CD4-positive, alpha-beta T cell (primary cell): ENCODE measurements at places on chromosomes 7 and 10.

DNA sequence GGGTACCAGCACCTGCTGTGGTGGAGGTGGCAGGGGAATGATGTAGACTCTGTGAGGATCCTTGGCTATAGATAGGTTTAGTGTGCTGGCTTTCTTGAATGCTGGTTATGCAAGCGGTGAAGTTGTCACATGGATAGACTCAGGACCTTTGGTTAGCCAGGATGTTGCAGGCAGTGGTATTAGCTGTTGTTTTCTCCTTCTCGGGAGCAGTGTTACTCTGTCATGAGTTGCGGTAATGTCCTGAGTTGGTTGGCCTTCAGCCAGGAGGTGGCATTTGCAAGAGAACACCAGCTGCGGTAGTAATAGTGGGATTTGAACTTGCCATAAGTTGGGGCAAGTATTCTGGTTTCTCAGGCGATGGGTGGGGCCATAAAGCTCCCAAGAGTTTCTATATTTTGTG is 10.8 kb downstream of the AGK start:
- DNase-seq: no peak

GRCh38 chr10:63429281-63429680 is 36.5 kb downstream of the JMJD1C start:
- no peak for DNase-seq

GRCh38 chr7:86212976-86213375 is 430.7 kb upstream of the GRM3 start:
- DNase-seq: no peak

DNA sequence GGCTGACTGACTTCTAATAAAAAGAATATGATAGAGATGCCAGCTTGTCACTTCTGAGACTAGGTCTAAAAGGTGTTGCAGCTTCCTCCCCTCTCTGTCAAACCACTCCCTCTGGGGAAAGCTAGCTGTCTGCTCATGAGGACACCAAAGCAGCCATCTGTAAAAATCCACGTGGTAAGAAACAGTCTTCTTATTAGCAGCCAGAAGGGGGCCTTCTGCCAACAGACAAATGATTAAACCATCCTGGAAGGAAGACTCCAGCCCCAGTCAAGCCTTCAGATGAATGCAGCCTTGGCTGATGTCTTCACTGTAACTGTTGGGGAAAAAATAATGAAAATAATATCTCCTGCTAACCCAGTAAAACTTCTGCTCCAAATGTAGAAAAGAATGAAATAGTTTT is 41.9 kb upstream of the DAGLB start:
- no peak for DNase-seq

DNA sequence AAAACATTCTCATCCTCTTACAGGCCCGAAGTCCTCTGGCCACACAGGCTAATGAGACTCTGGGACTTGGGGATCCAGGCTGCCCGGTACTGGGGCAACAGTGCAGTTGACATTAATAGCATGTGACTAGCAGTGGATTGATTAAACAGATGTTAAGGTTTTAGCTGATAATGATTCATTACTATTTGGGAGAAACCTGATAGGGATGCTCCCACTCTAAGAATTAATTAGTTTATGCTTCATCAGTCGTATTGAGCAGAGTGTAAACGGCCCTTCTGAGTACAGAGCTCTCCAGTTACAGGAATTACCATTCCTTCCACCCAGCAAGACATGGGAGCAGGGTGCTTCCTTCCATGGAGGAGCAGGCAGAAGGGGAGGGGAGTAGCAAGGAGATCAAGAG is 82.7 kb downstream of the RPS24 start:
- DNase-seq: no peak

DNA sequence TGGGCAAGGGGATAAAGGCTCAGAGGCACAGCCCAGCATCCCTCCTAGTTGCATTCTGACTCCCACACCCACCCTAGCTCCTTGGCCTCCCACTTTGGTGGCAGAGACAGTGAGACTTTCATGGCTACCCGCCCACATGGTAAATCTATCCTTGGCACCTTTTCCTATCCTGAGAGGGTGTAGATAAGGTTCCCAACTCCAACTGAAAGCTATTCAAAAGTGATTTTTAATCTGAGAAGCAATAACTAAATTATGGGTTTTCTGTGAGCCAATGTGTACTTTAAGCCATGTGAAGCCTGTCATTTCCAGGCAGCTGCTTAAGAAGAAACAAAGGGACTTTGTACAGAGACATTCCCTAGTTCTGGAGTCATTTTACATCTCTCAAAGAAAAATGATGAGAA is 9.1 kb downstream of the LAMB1 start:
- no peak for DNase-seq

GRCh38 chr7:209906-210305 is 17.5 kb downstream of the FAM20C start:
- DNase-seq: no peak

DNA sequence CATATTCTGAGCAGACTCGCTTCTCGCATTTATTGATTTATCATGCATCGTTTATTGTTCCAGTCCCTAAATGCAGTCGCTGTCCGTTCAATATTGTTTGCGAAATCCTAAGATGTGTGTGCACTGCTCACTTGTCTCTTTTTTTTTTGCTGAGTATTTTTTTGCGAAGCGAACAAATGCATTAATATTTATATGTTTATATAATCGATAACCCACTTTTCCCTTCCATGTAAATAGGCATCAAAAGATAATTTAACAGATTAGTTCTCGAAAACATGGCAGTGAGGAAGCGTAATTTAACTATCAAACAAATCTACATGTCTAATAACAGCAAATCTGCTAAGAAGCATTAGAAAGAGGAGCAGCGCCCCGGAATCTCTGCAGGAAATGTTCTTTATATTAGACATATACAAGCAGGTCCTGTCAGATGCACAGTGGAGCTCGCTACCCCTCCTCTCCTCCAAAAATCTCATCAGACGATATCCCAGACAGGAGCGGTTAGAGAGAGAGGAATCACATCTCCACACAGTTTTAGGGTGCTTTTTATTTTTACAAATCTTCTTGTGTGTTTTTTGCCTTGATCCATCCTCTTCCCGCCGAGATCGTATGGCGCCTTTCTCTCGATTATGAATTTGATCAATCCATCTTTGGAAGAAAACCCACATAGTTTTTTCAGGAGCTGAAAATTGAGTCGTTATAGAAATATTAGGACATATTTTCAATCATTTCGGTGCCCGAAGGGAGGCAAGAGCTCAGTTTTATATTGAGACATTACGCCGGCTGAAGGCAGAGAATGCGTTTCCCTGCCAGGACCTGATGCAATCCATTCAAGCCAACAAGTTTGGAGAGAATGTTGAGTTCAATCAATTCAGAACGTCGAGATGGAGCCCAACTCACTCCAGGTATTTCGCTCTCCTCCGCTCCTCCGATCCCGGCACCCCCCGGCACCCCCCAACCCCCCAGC is at the start of gene ARID5B:
Gene ARID5B (plus strand): TSS at position 871 of the 964 bp plus-strand sequence. CDS start 11 bp downstream, at position 882.
- peak; percentile 29 for DNase-seq

DNA sequence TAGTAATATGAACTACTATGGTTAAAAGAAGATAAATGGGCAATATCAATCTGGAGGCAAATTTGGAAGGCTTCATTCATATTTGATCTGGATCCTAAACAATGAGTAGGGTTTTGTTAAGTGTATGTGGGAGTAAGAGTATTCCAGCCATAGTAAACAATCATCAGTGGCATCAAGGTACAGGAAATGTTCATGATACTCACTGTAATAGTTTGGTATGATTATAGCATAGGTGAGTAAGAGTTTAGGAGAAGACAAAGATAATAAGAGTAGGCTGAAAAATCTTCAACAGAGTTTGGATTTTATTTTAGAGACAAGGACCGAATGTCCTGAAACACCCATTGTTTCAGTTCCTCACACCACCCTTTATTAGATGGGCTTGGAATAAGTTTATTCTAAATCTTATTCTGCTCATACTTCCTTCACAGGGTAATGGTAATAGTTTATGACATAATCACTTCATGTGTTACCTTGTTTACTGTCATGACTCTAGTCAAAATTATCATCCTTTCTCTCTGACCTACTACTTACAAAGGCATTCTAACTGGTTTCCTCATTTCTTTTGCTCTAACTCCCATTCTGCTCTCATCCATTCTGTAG is 38.9 kb downstream of the BRAF start:
- DNase-seq: no peak

GRCh38 chr7:157058701-157059100 is 48.2 kb upstream of the MNX1 start:
- no peak for DNase-seq

DNA sequence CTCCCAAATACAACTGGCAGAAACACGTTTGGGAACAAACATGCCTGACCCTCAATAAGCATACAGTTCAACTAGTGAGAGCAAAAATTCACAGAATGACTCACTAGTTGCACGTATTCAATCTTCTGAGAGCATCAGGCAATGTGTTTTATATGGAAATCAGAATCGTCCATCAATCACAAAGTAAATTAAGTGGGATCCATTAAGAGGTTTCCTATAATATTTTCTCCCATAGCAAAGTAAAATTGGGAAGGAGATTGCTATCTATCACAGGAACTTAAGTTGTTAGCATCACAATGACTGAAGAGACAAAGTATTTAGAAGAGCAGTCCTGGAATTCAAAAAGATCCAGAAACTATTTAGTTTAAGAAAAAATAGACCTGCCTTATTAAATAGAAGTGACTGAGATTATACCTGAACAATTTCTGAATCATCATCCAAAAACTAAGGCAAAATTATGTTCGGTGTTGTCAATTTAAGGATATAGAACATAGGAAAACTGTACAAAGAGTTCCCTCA is 28.3 kb downstream of the INHBA start:
- no peak for DNase-seq

DNA sequence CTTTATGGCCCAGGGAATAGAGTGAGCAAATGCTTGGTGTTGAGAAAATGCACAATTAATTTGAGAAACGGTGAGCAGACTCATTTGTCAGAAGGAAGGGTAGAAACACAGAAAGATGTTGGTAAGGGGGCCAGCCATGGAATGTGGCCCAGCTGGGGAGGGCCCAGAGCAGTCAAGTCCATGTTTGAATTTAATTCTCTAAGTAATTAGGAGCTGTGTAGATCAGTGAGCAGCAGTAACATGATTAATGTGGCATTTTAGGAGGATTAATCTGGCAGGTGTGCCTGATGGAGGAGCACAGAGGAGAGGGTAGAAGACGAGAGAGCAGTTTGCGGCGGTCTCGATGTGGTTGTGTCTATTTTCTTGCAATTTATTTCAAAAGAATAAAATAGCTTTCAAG is 218.7 kb downstream of the FRMD4A start:
- DNase-seq: no peak

DNA sequence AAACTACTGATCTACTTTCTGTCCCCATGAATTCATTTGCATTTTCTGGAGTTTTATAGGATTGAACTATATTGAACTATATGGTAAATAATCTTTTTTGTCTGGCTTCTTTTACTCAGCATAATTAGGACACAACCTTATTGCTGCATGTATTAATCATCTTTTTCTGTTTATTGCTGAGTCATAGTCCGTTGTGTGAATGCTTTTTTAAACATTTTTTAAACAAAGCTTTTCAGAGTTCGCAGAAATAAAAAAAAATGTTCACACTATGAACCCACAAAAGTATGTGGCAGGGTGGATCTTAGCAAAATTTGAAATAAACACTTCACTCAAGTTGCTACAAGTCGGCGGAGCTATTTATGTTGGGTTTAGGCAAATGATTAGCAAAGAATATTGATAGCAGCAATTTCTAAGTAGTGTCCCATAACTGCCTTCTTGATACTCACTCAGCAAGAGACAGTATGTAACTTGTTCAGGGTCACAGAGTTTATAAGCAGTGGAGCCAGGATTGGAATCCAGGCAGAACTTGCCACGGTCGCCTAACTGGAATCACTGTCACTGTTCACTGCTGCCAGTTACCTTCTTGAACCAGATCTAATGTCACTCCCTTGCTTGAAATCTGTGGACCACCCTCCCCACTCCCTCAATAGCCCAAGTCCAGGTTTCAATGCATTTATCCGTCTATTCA is 5.6 kb downstream of the CH25H start:
- DNase-seq: no peak

DNA sequence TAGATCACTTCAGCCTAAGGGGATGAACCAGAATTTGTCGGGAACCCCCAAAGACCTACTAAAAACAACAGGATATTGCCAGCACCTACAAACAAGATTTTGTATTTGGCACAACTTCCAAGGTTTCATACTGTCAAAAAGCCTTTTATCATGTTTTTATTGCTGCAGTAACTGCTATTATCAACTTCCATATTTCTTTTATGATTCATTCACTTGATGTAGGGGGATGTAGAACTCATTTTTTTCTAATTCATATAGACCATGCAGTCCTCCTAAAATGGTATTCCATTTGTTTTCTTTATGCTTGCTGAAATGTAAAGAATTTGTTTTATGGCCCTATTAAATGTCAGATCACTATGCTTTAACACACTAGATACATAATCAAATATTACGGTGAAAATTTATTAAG is 30.0 kb upstream of the WNT16 start:
- DNase-seq: no peak

GRCh38 chr10:110357252-110357780 is 52.6 kb upstream of the SMNDC1 start:
- peak; percentile 23 for DNase-seq

DNA sequence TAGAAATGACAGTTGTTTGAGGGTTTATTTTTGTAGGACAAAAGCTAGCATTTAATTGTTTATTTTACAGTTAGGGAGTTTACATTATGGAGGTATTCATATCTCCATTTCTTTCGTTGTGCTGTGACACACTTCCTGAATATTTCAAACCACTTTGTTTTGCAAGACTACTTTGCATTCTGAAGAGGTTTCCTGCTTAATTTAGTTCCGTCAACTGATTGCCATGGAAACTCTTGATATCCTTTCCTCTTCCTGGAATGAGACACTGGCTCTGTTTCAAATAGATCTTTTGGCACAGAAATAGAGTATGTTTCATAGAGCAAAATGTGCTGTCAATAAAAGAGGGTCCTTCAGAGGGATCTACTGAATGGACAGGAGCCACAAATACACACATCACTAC is 159.5 kb upstream of the AGR3 start:
- DNase-seq: peak; percentile 40

GRCh38 chr7:12638851-12639456 is 48.5 kb upstream of the ARL4A start:
- DNase-seq: no peak

GRCh38 chr10:93715345-93715744 is 13.0 kb upstream of the FRA10AC1 start:
- no peak for DNase-seq

GRCh38 chr7:68682910-68683309 is 915.4 kb upstream of the AUTS2 start:
- no peak for DNase-seq
